Activated T-cell treated with anti-CD3 and anti-CD28 coated beads, Interleukin-2, amount 50 U/mL, for 72 hours (primary cell): ENCODE measurements at places on chromosomes 3 and 15. TPM values are rescaled to one million over a fixed set of nuclear protein-coding genes. Genes with fewer than 3 reads are reported as not detected.

DNA sequence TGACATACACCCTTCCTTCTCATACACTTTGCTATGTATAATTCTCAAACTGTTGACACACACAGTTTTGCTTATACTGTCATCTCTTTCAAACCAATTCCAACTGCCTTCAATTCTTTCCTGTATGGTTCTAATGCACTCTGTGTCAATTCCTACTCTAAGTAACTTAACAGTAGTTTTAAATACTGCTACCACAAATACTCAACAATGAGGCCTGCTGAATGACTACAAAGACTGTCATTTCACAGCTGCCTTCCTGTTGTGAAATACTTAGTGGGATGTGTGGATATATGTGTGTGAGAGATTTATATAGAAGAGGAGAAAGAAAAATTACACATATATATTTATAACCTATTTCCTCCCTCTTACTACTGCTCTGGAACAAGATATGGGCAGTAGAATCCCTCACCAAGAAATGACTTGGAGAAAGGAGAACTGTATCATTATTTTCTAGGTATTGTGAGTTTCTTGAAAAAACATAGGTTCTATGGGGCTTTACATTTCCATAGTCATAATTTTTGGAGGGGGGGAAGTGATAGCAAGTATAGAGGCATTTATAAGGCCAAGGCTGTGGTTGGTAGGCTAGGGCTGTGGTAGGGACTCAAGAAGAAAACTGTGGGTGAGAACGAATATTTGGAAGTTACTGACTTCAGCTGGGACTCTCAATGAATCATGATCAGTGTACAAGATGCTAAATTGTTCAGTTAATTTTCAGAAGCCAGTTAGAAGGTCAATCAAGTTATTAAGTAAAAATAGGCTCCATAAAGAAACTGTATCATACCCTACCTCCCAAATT, 88.7 kb downstream of the ANKRD28 start:
- DNase-seq: no peak

- no peak for DNase-seq
These were observed 156.6 kb upstream of the SLC24A5 start for GRCh38 chr15:47964229-47964628.

DNA sequence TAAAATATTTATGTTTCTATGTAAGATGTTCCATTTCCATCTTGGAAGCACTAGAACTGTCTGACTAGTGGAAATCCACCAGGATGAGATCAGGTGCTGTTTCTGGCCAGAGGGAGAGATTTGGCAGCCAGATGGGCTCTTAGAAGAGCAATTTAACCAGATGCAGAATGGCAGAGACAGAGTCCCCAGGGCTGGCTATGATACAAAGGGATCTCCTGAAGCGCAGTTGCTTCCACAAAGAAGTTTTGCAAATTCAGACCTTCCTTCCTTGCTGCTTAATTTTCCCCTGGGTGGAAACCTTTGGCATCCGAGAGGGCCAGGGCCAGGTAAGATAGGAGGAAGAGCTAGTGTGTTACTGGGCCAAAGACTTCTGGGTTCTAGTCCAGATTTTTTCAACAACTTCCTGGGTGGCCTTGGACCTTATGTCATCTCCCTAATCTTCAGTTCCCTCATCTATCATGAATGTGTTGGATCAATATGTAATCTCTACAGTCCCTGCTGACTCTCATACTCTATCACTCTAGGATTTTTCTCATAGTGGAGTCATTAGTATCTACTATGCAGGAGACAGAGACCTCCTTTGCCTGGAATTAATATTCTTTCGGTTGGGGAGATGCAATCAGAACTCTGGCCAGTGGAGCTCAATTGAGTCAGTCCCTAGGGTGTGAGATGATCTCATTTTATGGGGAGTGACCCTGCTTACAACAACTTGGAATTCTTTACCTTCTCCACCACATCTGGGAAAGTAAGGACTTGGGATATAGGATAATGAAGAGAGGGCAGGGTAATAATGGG, 41.1 kb upstream of the NDUFB4 start:
- DNase-seq: no peak

DNA sequence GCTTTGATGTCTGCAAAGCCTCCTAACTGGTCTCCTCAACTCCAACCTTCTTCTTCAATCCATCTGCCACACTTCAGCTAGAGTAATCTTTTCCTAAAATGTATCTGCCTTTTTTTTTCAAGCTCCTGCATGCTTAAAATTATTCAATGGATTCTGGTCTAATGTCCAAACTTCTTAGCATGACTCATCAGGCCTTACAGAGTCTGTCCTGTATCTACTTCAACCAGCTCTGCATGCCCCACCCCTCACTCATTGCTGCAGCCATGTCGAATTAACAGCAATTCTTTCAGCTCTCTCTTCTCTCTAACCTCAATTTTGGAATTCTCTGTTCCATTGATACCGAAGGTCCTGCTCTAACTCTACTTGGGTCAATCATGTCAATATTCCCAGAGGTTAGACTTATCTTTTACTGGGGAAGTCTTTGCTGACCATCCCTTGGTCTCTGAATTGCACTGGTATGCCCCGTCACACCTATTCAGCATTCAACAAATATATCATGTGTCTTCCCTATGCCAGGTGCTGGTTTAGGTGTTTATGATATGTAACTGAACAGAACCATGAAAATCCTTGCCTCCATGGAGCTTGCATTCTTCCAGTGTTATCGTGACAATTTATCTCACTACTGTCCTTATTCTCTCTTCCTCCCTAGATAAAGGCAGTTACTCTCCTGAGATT, 88.5 kb upstream of the NANOGP8 start:
- DNase-seq: no peak

GRCh38 chr3:16520970-16521881, 7.7 kb upstream of the RFTN1 start:
- DNase-seq: peak; percentile 28

DNA sequence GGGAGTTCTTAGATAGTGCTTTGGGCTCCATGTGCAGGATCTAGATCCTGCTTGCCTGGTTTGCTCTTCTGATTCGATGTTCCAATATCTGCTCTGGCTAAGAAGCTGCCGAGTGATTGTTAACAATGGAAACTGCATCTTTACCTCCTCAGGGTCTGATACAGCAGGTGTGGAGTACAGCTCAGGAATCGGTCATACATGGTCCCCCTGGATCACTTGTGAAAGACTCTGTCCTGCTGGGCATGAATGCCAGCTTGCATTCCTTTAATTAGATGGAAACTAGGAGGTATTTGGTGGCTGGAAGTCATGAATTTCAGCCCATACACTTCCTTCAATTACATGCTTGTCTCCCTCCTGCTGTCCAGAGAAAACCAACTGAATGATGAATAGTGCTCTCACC, 95.3 kb downstream of the CHRNA7 start:
- DNase-seq: no peak

- peak; percentile 53 for DNase-seq
These were observed 106.4 kb downstream of the FBLN2 start for GRCh38 chr3:13655061-13655913.

DNA sequence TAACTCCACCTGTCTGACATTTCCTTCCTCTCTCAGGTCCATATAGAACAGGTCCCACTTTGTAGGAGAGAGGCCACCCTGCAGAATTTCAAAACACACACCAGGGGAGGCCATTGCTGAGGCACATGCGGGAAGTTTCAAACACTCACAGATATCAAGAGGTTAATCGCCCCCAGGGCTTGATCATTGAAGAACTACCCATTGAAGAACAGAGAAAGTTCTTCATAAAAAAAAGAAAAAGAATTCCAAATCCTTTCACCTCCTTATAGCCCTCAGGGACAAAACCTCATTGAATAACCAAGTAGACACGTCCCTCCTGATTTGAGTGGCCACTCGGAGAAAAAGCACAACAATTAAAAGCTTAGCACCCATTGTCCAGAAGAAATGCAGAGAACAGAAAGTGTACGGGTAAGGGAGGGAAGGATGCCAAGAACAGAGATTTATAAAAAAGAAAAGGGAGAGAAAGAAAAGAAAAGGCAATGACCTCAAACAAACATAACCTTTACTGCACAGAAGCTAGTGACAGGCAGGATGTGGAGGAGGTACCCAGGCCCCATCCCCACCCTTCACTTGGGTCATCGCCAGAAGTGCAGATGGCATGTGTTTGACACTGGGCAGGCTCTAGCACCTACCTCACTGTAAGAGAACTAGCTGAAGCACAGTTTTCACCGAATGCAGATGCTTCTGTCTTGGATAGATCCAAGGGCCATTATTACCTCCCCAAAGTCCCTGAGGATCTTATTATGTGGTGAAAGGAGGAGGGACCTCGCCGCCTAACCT, 112.3 kb upstream of the HES1 start:
- no peak for DNase-seq

The DMXL2 gene
- total RNA-seq: 10.8 TPM

The PARL gene
- total RNA-seq: 92.3 TPM

The VGLL3 gene
- not detected for total RNA-seq

The PHLDB2 gene
- 1.1 TPM for total RNA-seq

The GPR149 gene
- total RNA-seq: not detected
